Neuronal stem cell (in vitro differentiated cells): ENCODE measurements at places on chromosomes 16 and 17.
A peak's percentile ranks its signal among the peaks of the same experiment; 100 is the strongest.

DNA sequence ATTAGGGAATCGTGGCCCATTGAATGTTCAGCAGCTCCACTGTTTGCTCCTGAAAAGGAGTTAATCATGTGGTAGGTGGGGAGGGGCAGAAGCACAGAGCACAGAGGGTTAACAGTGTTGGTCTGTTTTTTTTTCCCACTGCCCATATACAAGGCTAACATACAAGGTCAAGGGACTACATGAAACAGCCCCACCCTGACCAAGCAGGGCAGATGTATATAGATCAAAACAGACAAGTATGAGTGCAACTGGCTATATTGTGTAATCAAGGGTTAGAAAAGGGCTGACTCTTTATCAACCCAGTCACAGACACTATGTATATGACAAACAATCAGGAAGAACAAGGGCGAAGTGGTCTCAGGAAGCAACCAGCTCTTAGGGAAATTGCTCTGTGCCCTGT lies 186.6 kb upstream of the CDH11 start:
- no peaks in the 10 kb centered on the region for H3K27me3 ChIP-seq
- DNase-seq, result no peak
- no peak overlapping the region for H3K27ac ChIP-seq
- H3K4me3 ChIP-seq, result no peak overlapping the region
- no peaks in the 10 kb centered on the region for H3K4me1 ChIP-seq
- H3K36me3 ChIP-seq, result no peaks in the 10 kb centered on the region

DNA sequence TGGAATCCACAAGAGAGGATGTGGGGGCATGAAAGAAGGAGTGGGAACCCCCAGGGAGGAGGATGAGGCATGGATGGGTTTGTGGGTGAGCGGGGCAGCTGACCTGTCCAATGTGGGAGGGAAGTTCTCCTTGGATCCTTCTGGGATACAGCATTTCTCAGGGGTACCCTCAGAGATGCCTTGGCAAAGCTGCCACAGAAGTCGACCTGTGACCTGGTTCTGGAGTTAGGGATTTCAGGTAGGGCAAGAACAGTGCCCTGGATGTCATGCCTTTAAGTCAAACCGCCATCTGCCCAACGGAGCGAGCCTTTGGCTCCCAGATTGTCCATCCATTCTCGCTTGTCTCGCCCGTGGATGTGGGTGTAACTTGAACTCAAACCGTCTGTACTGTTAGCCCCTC lies 30.0 kb downstream of the WSCD1 start:
- H3K27me3 ChIP-seq, result no peaks in the 10 kb centered on the region
- no peak overlapping the region for H3K27ac ChIP-seq
- no peak for DNase-seq
- peaks cover 3% of the 10 kb centered on the region for H3K4me1 ChIP-seq
- no peak overlapping the region for H3K4me3 ChIP-seq
- peaks cover 93% of the 10 kb centered on the region for H3K36me3 ChIP-seq

DNA sequence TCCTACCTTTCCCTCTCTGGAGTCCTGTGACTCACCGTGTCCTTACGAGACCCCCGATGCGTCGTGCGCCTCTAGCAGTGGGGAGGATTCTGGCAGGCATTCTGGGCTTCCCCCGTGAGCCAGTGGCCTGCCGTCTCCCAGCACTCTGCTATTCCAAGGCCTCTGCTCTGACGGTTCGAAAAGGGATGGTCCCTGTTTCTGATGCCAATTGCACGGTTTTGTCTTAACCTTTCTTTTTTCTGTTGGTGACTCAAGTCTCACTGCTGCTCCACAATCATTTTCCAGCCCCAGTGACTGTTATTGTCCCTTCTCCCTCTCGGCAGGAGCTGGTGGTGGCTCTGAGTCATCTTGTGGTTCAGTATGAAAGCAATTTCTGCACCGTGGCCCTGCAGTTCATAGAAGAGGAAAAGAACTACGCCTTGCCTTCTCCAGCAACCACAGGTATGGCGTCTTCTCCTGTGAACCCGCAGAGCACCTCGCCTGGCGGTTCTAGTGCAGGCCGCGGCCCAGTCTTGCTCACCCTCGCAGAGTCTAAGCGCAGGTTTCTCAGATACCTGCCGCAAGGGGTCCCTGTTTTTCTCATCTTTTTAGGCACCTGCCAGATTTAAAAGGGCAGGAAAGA lies 100.1 kb upstream of the CHMP6 start:
- no peak for DNase-seq
- no peaks in the 10 kb centered on the region for H3K27me3 ChIP-seq
- no peaks in the 10 kb centered on the region for H3K4me1 ChIP-seq
- H3K27ac ChIP-seq, result no peak overlapping the region
- no peak overlapping the region for H3K4me3 ChIP-seq

- no peak overlapping the region for H3K4me3 ChIP-seq
- DNase-seq, result no peak
- no peaks in the 10 kb centered on the region for H3K4me1 ChIP-seq
- H3K27me3 ChIP-seq, result no peaks in the 10 kb centered on the region
Observed at GRCh38 chr16:65538976-65539375, 417.1 kb upstream of the CDH11 start.

GRCh38 chr16:10597187-10597601 lies 16.8 kb upstream of the EMP2 start:
- no peaks in the 10 kb centered on the region for H3K27me3 ChIP-seq
- peaks cover 4% of the 10 kb centered on the region for H3K4me1 ChIP-seq
- no peaks in the 10 kb centered on the region for H3K36me3 ChIP-seq
- H3K27ac ChIP-seq, result no peak overlapping the region
- H3K4me3 ChIP-seq, result no peak overlapping the region

DNA sequence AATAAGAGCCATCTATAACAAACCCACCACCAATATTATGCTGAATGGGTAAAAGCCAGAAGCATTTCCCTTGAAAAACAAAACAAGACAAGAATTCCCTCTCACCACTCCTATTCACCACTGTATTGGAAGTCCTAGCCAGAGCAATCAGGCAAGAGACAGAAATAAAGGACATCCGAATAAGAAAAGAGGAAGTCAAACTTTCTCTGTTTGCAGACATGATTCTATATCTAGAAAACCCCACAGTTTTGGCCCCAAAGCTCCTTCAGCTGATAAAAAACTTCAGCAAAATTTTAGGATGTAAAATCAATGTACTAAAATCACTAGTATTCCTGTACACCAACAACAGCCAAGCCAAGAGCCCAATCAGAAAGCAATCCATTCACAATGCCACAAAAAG lies 271.8 kb upstream of the AXIN2 start:
- H3K4me3 ChIP-seq, result no peak overlapping the region
- no peaks in the 10 kb centered on the region for H3K36me3 ChIP-seq
- no peaks in the 10 kb centered on the region for H3K4me1 ChIP-seq
- no peak overlapping the region for H3K27ac ChIP-seq
- no peak for DNase-seq

DNA sequence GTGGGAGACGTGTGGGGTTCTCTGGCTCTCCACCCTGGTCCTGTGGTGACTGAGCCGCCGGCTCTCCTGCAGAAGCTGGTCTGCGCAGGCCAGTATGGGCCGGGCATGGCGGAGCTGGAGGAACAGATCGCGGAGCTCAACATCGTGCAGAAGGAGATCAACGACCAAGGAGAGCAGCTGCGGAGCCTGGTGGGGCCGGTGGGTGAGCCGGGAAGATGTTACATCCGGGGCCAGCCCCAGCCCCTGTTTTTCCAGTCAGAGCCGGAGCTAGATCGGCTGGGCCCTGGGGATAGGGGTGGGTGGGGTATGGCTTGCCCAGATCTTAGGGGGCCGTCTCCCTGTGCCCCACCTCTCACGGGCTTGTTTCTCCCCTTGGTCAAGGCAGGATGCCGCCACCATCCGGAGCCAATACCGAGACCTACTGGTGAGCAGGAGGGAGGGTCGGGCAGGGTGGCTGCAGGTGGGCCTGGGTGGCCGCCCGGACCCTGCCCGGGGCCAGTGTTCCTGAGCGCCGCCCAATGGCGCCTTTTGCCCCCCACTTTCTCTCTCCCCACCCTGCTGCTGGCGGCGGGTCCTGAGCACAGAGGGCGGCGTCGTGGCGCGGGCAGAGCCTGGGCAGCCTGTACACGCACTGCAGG lies 5.0 kb downstream of the EVPLL start:
- DNase-seq, result no peak
- no peaks in the 10 kb centered on the region for H3K4me1 ChIP-seq
- H3K4me3 ChIP-seq, result no peak overlapping the region
- no peaks in the 10 kb centered on the region for H3K27me3 ChIP-seq
- no peak overlapping the region for H3K27ac ChIP-seq

DNA sequence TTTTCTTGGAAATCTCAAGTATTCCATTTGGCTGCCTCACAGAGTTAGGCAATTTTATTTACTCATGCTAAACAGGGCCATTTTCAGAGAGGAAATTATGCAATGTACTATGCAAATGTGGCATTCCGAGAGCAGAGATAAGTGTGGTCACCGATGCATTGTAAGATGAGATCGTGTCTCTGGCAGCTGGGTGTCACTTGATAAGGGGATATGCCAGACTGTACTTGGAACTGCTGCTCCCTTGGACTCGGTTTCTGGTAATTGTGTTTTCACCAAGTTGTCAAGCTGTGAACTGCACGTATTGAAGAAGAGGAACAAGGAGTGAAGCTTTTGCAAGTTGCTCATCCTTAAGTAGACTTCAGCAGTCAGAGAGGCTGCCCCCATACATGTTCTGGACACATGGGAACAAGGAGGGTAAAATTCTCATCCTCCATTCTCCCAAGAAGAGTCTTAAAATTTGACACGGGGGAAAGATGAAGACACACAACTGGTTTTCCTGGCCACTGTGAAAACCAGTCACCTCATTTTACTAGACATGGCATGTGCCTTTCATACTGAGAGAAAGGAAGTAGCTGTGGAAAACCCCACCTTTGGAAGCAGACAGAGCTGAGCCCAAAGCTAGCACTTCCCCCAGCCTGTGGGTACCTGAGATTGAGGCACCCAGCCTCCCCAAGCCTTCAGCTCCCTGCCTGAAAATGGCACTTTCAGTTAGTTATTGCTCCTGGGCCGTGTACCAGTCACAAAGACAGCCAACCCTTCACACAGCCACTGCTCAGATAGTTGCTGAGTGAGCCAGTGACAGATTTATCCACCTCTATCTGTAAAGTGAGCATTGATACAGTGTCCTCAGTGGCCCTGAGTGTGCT lies 150.7 kb downstream of the SOCS1 start:
- no peaks in the 10 kb centered on the region for H3K27me3 ChIP-seq
- no peak for DNase-seq
- peaks cover 3% of the 10 kb centered on the region for H3K4me1 ChIP-seq

DNA sequence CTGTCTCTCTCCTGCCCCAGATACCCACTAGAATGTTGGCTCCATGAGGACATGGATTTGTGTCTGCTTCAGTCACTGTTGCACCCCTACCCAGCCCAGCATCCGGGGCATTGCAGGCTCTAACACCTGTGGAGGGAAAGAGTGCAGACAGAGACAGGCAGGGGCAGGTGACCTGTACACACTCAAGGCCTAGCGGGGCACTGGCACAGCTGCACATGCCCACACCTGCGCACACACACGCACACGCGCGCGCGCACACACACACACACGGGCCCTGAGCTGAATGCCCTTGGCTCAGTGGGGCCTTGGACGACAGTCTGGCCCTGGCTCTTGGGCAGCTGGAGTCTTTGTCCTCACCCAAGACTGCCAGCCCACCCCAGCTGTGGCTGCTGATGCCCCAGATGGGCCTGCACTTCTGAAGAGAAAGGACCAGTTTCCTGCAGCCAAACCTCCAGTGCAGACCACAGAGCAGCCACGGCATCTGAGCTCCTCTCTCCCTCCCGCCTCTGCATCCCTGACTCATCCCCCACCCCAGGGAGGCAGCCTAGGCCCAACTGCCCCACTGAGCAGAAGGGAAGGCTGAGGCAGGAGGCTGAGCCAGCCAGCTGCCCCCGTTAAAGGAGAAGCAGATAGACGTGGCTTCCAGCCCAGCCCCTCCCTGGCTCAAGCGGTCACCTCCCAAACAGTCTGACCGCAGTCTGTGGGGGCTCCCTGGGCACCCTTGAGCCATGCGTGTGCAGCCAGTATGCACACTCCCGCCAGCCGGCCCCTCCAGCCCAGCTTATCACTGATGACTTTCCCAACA lies 12.3 kb upstream of the RAI1 start:
- no peaks in the 10 kb centered on the region for H3K36me3 ChIP-seq
- H3K27me3 ChIP-seq, result no peaks in the 10 kb centered on the region
- peaks cover 28% of the 10 kb centered on the region for H3K4me1 ChIP-seq
- H3K4me3 ChIP-seq, result peak overlapping the region; percentile 31

DNA sequence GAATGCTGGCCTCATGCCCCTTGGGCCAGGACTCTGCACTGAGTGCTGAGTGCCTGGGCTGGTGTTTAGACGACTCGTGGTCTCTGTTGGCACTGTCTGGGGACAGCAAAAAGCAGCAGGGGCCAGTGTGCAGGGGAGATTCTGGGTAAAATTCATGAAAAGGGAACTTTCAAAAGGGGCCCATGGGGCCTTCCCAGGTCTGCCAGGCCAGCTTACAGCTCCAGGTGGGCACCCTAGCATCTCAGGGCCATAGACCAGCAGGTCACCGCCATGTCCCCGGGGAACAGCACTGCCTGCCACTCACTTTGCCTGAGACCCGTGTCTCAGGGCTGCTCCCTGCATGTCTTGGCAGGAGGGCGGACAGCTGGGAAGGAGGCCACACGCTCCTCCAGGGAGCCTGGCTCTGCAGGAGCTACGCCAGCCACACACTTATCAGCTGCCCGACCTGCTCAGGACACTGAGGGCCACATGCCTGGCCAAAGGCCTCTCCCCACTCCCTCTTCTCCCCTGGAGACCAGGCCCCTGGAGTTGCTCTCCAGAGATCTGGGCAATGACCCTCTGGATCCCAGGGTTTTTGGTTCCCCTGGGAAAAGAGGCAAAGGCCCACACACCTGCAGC lies 8.8 kb upstream of the FASN start:
- H3K27me3 ChIP-seq, result no peaks in the 10 kb centered on the region
- DNase-seq, result no peak
- peaks cover 33% of the 10 kb centered on the region for H3K4me1 ChIP-seq
- H3K27ac ChIP-seq, result no peak overlapping the region
- H3K36me3 ChIP-seq, result no peaks in the 10 kb centered on the region

GRCh38 chr16:78297066-78297666 lies 197.7 kb downstream of the WWOX start:
- H3K36me3 ChIP-seq, result no peaks in the 10 kb centered on the region
- no peak overlapping the region for H3K27ac ChIP-seq
- H3K27me3 ChIP-seq, result no peaks in the 10 kb centered on the region

DNA sequence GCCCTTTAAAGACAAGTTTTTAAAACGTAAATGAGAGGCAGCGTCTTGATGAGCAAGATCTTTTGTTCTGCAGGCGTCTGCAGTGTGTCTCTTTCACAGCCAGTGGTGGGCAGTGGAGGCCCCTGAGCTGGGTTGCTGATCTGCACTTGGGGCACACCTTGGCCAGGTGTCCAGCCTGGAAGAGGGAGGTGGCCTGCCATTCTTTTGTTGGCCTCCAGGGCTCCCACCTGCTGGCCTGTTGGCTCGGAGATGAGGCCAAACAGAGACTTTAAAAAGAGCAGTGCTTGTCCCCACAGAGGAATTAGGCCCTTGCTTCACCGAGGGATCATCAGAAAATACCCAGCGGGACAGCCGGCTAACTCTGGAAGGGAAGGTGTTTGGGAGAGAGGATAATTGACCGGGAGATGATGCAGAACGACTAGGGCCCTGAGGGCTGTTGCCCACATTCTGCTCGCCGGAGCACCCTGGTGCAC lies 145.9 kb upstream of the PLCG2 start:
- no peak overlapping the region for H3K4me3 ChIP-seq
- no peak overlapping the region for H3K27ac ChIP-seq
- peaks cover 28% of the 10 kb centered on the region for H3K4me1 ChIP-seq
- H3K27me3 ChIP-seq, result no peaks in the 10 kb centered on the region
- H3K36me3 ChIP-seq, result no peaks in the 10 kb centered on the region

- H3K4me1 ChIP-seq, result peaks cover 18% of the 10 kb centered on the region
- H3K27me3 ChIP-seq, result no peaks in the 10 kb centered on the region
- H3K36me3 ChIP-seq, result peaks cover 12% of the 10 kb centered on the region
- DNase-seq, result no peak
- no peak overlapping the region for H3K4me3 ChIP-seq
Observed at GRCh38 chr17:77160091-77160874, 19.5 kb downstream of the SEC14L1 start.
